ENCODE measurements at places on chromosomes 6 and 20. TPM values are rescaled to one million over a fixed set of nuclear protein-coding genes. Genes with fewer than 3 reads are reported as not detected.

GRCh38 chr6:135983718-135984343 is 132.3 kb downstream of the PDE7B start:
- DNase-seq: no peak

DNA sequence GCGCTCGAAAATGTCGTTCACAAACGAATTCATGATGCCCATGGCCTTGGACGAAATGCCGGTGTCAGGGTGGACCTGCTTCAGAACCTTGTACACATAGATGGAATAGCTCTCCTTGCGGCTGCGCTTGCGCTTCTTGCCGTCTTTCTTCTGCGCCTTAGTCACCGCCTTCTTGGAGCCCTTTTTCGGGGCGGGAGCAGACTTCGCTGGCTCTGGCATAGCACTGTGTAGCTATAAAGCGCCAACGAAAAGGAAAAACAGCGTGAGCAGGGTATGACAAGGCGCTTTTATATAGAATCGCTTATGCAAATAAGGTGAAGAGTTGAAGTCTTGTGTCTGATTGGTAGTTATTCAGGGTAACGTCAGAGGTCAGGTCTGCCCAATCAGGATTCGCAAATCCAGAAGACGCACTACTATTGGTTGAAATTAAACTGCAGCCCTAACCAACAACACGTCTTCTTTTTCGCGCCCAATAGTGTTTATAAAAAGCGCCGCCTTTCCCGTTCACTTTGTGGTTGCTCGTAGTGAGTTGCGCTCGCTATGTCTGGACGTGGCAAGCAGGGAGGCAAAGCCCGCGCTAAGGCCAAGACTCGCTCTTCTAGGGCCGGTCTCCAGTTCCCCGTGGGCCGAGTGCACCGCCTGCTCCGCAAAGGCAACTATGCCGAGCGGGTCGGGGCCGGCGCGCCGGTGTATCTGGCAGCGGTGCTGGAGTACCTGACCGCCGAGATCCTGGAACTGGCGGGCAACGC is 114.8 kb upstream of the PRSS16 start:
- peak; percentile 87 for DNase-seq

GRCh38 chr6:136550330-136551071 is at the start of gene MAP7:
Gene MAP7, minus strand, starts transcription at chr6:136550422. Its CDS starts 14 bp downstream, at chr6:136550408.
- peak; percentile 96 for DNase-seq

DNA sequence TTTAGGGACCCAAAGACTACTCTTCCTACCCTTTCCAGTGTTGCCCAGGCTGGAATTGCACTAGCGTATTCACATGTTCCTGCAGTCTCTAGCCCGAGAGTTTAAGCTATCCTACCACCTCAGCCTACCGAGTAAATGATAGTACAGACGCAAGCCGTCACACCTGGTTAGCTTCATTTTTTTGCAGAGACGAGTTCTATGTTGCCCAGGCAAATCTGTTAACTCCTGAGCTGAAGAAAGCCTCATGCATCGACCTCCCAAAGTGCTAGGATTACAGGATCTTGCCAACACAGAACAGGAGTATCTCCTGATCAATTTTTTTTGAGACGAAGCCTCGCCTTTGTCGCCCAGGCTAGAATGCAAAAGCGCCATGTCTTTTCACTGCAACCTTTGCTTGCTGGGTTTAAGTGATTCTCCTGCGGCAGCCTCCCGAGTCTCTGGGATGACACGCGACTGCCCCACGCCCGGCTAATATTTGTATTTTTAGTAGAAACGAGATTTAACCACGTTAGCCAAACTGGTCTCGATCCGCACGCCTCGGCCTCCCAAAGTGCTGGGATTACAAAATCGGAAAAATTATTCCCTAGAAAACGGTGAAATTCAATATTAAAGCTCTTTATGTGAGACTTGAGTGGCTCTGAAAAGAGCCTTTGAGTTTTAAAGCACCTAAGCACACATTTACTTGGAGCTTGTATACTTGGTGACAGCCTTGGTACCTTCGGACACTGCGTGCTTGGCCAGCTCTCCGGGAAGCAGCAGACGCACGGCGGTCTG is 128.5 kb downstream of the HFE start:
- peak; percentile 79 for DNase-seq

- DNase-seq: no peak
Measured at GRCh38 chr6:39261751-39262150, 32.5 kb upstream of the KCNK5 start.

OR2B6 gene
- total RNA-seq: not detected

SLC9A8 gene
- 14.0 TPM for total RNA-seq

SIRPD gene
- not detected for total RNA-seq

LST1 gene
- not detected for total RNA-seq

Data from stomach (tissue), 19 donors.